ENCODE measurements at places on chromosomes 7 and 10.

DNA sequence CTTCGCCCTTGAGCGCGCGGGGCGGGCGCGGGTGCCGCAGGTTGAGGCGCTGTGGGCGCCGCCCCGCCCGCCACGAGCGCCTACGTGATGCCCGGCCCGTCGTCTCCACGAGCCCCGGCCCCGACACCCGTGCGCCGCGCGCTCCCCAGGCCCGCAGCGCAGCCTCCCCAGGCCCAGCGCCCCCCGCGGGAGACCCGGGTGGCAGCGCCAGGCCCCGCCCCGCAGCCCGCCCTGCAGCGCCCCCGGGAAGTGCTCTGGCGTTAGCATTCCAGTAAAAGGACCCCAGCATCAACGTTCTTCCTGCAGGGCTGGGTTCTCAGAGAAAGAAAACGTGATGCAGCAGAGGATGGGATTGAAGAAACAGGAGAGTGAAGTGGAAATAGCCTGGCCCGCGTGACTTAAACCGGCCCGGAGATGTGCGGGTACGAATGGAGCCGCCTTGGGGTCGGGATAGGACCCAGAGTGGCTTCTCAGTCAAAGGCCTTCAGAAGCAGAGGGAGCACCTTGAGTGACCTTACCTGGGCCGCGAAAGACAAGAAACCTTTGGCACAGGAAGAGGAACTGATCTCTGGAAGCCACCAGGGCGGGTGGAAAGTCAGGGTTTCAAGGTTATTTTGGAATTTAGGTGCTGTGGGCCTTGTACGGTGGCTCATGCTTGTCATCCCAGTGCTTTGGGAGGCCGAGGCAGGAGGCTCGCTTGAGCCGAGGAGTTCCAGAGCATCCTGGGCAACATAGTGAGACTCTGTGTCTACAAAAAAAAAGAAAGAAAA lies 1.8 kb downstream of the PFKP start:
- peak; percentile 2 for DNase-seq

GRCh38 chr10:112899391-112900065 lies 50.5 kb upstream of the TCF7L2 start:
- DNase-seq, result no peak

- no peak for DNase-seq
Measured at GRCh38 chr7:1666317-1666822, 3.7 kb upstream of the ELFN1 start.

DNA sequence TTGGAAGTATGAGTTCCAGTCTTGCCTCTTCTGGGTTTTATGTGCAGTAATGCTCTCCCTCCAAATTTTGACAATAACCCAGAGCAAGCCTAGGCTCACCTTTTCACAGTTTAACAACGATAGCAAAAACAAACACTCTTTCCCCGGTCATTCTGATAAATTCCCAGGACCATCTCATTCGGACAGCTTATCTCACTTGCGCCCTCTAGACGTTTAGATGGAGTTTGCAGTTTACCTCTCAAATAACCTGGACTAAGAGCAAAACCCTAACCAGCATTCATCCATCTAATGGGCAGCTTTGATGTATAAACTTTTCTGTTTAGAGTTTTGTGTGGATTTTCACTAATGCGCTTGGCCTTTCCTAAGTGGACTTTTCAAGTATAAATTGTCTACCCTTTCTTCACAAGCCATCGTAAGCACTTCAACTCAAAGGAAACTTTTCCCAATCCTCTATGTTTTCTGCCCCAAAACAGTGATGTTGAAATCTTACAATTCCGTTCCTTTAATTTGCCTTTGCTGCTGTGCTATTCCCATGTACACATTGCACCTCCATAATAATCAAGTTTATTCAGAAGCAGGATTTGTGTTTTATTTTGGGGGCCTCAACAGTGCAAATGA lies 114.9 kb downstream of the HDAC9 start:
- DNase-seq, result no peak

DNA sequence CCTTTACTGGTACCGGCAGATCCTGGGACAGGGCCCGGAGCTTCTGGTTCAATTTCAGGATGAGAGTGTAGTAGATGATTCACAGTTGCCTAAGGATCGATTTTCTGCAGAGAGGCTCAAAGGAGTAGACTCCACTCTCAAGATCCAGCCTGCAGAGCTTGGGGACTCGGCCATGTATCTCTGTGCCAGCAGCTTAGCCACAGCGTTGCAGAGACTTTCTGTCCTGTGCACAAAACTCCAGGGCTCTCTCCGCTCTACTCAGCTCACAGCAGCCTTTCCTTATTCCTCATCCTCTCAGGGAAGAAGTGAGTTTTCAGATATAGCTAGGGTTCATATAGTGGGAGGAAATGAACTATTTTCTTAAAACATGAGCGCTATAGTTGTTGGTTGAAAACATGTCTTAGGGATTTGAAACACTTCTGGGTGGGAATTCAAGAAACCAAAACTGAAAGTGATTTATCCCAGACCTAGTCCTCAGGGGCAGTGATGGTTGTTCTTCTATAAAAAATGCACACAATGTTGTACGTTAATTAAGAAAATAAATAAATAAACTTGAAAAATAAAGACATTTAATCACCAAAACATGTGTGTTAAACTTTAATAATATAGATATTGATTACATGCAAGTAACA lies 150.2 kb upstream of the PRSS58 start:
- no peak for DNase-seq

GRCh38 chr7:7228967-7229366 lies 46.6 kb downstream of the C1GALT1 start:
- DNase-seq, result no peak

- DNase-seq, result peak; percentile 5
Measured at GRCh38 chr7:40232242-40232893, 97.6 kb downstream of the SUGCT start.

DNA sequence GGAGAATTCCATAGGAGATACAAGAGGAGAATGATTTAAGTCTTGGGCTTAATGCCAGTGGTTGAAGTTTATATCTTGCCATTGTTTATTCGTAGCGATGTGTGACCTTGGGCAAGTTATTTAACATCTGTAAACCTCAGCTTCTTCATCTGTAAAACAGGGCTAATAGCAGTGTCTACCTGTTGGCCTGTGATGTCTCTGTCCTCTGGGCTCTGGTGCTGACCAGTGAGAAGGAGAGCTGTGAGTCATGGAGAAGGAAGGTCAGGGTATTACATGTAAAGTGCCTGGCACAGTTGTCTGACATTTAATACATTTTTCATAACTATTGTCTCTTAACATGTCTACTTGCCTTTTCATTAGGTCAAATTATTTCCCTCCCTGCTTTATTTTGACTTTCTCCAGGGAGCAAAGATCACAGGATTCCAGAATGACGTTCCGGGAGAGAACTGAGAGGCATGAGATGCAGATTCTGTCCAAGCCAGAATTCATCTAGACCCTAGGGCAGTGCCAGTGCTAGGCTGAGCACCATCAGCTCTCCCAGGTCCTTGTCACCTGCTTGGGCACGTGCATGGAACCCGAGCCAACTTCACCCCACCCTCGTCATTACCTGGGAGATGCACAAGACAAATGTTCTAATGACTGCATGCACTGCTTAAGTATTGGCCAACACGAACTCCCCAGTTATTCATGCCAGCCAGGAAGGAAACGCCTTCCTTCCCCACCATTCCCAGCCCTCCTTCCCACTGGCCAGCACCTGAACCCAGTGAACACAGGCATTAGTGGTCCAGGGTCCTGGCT lies 187.9 kb downstream of the DPY19L1 start:
- no peak for DNase-seq

- no peak for DNase-seq
Measured at GRCh38 chr10:130141878-130142277, 5.7 kb downstream of the GLRX3 start.

- peak; percentile 78 for DNase-seq
Measured at GRCh38 chr10:86017841-86018734, 348.5 kb downstream of the GRID1 start.

GRCh38 chr10:117367718-117368117 lies 7.5 kb downstream of the PDZD8 start:
- DNase-seq, result no peak

DNA sequence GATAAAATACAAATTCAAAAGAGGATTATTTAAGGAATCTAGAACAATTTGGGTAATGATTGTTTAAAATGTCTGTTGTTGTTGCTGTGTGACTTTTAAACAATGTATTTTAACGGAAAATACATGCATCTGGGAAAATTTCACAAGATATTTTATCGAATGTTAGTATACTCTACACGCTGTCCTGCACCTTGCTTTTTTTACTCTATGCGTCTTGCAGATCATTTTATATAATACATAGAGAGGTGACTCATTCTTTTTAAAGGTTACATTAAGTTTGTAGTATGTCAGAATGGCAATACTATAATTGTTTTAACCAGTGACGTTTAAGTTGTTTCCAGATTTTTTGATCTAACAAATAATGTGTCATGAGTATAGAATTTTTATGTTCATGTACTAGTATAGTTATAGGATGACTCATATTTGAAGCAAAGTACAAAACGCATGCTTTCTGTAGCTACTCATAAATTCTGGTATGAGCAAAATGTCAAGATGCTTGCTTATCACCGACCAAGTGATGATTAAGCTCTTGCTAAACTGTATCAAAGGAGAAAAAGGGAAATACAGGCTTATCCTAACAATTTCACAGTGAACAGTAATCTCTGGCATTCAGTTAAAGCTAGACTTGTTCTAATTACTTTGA lies 4.9 kb downstream of the DKK1 start:
- no peak for DNase-seq
